Epithelial cell of esophagus (primary cell): ENCODE measurements at places on chromosomes 7 and 10.
A peak's percentile ranks its signal among the peaks of the same experiment; 100 is the strongest.

GRCh38 chr7:57199252-57199651 lies 67.0 kb upstream of the ZNF479 start:
- DNase-seq = no peak

DNA sequence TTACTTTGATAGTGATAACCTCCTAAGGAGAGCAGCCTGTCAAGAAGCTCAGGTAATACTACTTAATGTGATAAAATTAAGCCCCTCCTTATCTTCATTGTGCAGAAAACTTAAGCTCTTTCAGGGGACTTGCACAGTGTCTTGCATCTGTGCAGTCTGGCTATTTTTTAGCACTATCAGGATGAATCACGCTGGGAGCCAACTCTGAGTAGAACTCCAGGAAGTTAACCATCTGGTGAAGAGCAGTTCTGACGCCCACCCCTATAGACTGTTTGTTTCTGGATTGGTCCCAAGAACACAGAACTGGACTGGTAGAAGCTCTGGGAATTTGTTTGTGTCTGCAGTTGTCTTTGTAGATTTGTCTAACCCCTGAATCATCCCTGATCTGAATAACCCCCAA lies 41.9 kb downstream of the AGK start:
- DNase-seq = peak; percentile 8

DNA sequence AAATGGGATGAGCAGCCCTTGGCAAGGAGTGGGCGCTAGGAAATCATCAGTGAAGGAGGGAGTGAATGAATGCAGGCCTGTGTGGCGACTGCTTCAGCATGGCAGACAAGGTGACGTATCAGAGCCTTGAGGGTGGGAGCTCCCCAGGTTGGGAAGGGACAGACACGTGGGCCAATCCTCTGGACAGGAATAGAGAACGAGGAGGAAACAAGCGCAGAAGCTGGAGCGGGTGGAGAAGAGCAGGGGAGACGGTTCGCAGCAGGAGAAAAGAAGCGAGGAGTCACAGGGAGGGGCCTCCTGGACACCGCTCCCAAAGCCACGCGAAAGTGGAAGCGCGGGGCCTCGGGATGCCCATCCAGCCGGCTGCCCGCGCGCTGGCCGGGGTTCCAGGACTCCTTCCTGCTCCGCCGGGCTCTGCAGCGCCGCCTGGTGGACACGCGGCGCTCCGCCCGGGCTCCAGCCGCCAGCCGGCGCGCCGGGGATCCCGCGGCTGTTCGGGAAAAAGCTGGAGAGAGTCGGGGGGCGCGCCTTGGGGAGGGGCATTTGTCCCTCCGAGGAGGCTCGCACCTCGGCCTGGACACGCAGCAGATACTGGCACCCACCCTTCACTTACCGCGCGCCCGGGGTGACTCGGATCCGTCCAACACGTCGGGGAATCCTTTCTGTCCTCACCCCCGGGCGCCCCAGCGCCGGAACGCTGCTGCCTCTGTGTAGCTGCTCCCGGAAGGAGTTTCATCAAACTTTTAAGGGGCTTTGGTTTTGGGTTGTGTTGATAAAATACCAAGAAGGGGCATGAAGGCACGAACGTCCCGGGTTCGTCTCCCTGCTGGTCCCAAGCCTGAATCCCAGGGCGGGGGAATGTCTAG lies 6.3 kb downstream of the ZNF503 start:
- peak; percentile 52 for DNase-seq

DNA sequence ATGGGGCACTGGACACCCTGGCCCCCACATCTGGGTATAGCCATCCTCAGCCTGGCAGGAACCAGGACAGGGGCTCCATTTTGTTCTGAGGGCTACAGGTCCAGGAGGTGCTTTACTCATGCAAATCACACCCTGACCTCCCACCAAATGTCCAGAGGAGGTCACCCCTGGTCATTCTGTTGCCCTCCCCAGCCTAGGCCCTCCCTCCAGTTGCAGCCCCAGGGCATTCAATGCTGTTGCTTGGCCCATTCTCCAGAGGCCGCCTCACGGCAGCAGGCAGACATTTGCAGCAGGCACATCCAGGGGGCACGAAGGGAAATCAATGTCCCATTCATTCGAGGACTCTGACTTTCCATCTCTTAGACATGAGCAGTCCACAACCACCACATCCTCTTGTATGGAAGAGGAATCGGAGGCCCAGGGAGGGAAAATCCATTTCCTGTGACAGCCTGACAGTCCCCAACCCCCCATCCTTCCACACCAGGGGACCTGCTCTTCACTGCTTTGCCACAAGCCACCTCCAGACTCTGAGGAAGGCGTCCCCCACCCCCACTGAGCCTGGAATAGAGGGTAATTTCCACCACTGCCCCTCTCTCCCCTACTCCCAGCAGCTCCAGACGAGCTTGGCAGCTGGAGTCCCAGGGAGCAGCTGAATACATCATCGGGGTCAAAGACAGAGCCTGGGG lies 76.2 kb upstream of the UNC5B start:
- DNase-seq = no peak

DNA sequence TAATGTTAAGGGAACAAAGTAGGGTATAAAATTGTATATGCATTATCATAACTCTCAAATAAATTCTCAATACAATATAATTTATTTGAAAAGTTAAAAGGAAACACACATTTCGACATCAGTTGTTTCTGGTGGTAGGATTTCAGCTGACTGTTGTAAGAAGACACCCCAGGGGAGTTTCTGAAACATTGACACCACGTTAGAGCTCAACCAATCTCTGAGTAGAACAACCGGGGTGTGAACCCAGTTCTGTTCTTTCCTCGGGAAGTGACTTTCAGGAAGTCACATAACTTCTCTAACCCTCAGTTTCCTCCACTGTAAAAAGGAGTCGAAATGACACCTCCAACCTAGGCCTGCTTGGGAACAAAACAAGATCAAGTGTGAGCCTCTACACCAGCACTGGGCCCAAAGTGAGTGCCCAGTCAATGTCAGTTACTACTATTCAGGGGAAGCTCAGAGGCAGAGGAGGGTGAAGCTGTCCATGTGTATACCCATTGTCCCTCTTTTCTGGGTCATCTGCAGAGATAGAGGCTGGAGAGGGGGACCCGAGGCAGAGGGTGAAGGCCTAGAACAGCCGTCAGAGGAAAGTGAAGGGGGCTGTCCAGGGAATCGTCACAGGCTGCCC lies 67.1 kb downstream of the AOAH start:
- no peak for DNase-seq

- peak; percentile 95 for DNase-seq
These were observed 53.6 kb downstream of the PYROXD2 start for GRCh38 chr10:98361131-98362025.

GRCh38 chr10:130982802-130983201 lies 328.7 kb downstream of the TCERG1L start:
- DNase-seq = no peak

DNA sequence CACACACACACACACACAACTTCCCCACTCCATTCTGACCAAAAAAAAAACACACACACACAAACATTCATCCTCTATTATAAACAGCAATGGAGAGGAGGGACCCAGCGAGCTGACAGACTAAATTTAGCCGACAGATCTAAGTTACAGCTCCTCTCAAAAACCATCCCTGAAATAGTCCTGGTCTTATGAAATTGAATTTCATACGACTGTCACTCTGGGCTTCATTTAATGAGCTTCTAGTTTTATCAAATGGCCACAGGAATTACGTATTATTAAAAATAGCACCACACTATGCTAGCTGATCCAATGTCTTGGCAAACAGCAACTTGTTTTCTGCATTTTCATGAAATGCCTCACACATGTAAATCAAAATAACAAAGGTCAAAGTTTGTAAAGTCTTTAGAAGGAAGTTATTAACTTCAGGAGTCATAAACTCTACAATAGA lies 131.3 kb upstream of the ASAH2 start:
- DNase-seq = no peak

DNA sequence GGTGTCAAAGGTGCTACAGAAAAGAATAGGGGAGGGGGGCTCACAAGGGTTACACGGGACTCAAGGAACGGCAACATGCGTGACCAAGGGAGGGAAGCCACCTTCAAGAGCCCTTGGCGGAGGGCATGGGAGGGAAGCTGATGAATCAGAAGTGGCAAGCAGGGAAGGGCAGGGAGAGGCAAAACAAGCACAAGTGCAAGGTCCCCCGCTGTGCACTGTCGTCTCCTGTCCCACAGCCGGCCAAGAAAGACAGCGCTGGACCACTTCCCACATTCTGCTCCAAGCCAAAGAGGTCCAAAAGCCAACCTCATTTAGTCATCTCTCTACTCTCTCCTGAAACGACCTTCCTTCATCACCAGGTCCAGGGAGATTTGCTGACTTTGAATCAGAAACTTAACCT lies 102.7 kb downstream of the CALN1 start:
- DNase-seq = no peak
